Activated naive CD4-positive, alpha-beta T cell treated with anti-CD3 and anti-CD28 coated beads for 36 hours (primary cell): ENCODE measurements at places on chromosomes 16 and 17. TPM values are rescaled to one million over a fixed set of nuclear protein-coding genes. Genes with fewer than 3 reads are reported as not detected.

GRCh38 chr17:13253733-13254410, 236.0 kb upstream of the ELAC2 start:
- no peaks in the 10 kb centered on the region for H3K36me3 ChIP-seq
- H3K4me3 ChIP-seq: no peak overlapping the region
- H3K4me1 ChIP-seq: no peaks in the 10 kb centered on the region
- no peak for DNase-seq
- no peaks in the 10 kb centered on the region for H3K27me3 ChIP-seq

DNA sequence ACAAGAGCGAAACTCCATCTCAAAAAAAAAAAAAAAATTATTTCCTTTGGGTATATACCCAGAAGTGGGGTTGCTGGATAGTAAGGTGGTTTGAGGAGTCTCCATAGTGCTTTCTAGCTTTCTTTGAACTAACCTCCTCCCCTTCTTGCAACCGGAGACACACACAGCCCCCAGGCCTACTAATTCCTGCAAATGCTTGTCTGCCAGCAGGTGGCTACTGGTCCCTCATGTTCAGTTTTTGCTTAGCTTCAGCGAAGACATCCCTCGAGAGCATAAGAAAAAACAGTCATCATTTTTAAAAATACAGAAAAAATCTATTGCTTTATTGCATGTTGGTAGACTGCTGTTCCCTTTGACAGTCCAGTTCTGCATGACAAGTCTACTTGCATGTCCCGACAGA, 439.0 kb downstream of the UTP18 start:
- H3K27me3 ChIP-seq: peaks cover 25% of the 10 kb centered on the region
- no peak overlapping the region for H3K27ac ChIP-seq
- H3K4me1 ChIP-seq: no peaks in the 10 kb centered on the region

DNA sequence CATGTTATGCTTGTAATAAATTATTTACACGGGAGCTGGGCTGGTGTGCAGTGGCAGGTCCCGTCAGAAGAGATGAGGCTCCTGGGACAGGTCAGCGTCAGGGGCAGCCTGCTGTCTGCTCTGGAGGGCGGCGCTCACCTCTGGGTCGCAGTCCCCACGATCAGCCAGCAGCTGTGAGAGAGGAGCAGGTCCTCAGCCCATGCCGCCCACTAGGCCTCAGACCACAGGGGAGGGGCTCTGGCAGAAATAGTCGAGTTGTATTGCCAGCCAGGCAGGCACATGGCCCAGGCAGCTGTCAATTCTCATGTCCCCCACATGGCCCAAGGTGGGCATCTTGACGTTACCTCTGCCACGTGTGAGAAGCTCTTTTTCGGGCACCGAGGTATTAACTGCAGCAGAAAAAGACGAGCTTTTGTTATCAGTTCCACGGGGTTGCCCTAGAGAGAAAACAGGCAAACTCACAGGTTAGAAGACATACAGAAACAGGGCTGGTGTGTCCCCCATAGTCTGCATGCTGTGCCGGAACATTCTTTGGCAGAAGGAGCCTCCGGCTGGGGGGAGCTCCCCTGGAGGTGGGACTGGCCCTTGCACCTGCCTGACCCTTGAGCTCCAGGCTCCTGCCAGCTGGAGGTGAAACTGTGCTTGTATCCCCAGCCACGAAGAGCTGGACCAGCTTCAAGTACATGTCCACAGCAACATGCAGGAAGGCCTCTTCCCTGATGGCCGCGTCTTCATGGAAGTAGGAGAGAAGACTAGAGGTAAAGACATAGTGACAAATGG, 17.4 kb downstream of the ZNF276 start:
- peaks cover 22% of the 10 kb centered on the region for H3K4me1 ChIP-seq
- no peak for DNase-seq
- peaks cover 54% of the 10 kb centered on the region for H3K36me3 ChIP-seq
- H3K27ac ChIP-seq: no peak overlapping the region
- no peak overlapping the region for H3K4me3 ChIP-seq
- no peaks in the 10 kb centered on the region for H3K27me3 ChIP-seq

- no peaks in the 10 kb centered on the region for H3K36me3 ChIP-seq
- H3K27me3 ChIP-seq: peaks cover 34% of the 10 kb centered on the region
- H3K4me1 ChIP-seq: peaks cover 7% of the 10 kb centered on the region
- peak; percentile 41 for DNase-seq
Measured at GRCh38 chr17:36657763-36658490, 56.5 kb downstream of the MRM1 start.

DNA sequence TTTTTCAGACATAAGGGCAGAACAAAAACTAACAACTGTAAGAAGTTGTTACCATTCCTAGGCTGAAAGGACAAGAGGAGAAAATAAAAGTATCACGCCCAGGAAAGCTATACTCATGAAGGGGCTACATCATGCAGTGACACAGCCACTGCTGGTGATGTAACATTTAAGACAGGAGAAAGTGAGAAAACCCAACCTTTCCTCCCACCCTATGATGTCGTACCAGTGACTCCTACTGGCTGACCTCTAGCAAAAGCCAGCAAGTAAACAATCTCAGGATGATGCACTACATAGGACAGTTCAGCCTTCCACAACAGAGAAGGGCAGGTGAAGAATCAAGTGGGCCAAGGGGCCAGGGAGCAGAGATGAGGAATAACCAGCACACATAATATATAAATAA, 14.0 kb upstream of the OR1E2 start:
- H3K27me3 ChIP-seq: peaks cover 7% of the 10 kb centered on the region
- H3K4me3 ChIP-seq: no peak overlapping the region
- no peak overlapping the region for H3K27ac ChIP-seq

- H3K27ac ChIP-seq: peak overlapping the region; percentile 100
- H3K4me1 ChIP-seq: peaks cover 59% of the 10 kb centered on the region
- peaks cover 24% of the 10 kb centered on the region for H3K36me3 ChIP-seq
- no peaks in the 10 kb centered on the region for H3K27me3 ChIP-seq
Measured at GRCh38 chr17:77449373-77449907, 308.7 kb downstream of the SEC14L1 start.

DNA sequence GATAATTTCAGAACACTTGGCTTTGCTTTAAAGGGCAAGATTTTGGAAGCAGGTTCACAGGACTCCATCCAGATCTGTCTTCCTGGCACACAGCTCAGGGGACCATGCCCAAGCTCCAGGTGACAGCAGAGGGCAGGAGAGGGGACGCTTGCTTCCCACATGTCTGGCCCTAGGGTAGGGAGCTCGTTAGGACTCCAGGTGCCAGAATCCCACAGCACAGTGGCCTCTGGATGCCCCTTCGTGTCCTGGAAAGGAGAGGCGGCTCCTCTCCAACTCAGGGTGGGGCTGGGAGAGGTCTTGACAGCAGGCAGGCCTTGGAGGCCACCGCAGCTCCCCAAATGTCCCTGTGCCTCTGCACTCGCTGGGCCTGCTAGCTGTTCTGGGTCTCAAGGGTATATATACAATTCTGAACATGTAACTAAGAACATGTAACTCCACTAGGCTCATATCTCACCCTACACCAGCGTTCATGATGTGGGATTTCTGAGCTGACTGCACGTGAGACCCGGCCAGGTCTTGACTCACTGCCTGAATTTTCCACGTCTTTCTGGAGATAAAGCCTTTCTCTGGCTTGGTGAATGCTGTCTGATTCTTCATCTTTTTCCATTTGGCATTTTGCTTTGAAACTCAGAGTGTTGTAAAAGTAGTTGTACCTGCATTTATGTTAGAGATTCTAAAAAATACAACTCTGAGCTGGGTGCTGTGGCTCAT, 52.8 kb downstream of the MARCHF10 start:
- H3K4me1 ChIP-seq: no peaks in the 10 kb centered on the region
- H3K4me3 ChIP-seq: no peak overlapping the region
- no peak for DNase-seq
- H3K27me3 ChIP-seq: peaks cover 3% of the 10 kb centered on the region
- no peak overlapping the region for H3K27ac ChIP-seq

DNA sequence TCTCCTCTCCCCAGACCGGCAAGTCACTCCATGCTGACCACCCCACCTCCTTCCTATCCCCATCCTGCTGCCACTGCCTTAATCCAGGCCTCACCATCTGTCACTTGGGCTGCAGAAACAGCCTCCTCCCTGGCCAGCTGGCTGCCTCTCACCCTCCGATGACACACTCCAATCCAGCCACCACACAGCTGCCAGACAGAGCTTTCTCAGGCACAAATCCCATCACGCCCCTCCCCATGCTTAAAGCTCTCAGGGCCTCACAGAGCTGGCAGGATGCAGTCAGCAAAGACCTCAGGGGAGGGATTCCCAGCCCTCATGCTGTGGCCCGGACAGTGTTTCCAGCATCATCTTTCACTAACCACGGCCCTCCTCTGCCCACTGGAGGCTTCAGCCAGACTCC, 13.7 kb downstream of the CAMKK1 start:
- H3K27me3 ChIP-seq: no peaks in the 10 kb centered on the region
- no peaks in the 10 kb centered on the region for H3K4me1 ChIP-seq
- DNase-seq: no peak
- no peak overlapping the region for H3K27ac ChIP-seq

DNA sequence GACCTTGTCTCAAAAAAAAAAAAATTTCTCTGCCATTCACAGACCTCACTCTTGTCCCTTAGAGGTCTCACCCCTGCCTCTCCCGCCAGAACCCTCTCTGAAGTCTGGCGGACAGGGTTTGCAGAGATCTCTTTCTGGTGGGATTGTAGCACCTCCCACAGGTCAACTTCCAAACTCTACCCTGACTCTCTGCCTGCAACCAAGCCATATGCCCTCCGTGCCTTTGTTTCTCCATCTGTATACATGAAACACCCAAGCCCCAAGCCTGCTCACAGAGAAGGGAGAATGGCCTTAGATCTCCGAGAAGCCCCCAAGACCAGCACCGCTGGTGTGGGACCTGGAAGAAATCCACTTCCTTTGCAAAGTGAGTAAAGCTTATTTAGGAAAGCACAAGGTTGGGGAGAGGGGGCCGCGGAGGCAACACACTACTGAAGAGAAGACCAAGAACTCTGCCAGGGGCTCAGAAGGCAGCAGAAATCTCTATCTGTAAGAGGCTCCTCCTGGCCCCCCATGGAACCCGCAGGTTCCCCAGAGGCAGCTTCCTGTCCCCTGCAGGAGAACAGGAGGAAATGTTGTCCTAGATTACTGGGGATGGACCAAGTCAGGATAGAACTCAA, 219.9 kb downstream of the C16orf78 start:
- H3K27me3 ChIP-seq: no peaks in the 10 kb centered on the region
- no peaks in the 10 kb centered on the region for H3K36me3 ChIP-seq
- no peak for DNase-seq
- H3K4me1 ChIP-seq: peaks cover 15% of the 10 kb centered on the region
- H3K27ac ChIP-seq: no peak overlapping the region

The KRT27 gene
- total RNA-seq: not detected

The ADORA2B gene
- not detected for total RNA-seq
